Activated T-cell treated with anti-CD3 and anti-CD28 coated beads, Interleukin-2, amount 50 U/mL, for 24 hours (primary cell): ENCODE measurements at places on chromosomes 1 and 21.

GRCh38 chr1:240415532-240415931 lies 196.4 kb downstream of the GREM2 start:
- no peak for DNase-seq

DNA sequence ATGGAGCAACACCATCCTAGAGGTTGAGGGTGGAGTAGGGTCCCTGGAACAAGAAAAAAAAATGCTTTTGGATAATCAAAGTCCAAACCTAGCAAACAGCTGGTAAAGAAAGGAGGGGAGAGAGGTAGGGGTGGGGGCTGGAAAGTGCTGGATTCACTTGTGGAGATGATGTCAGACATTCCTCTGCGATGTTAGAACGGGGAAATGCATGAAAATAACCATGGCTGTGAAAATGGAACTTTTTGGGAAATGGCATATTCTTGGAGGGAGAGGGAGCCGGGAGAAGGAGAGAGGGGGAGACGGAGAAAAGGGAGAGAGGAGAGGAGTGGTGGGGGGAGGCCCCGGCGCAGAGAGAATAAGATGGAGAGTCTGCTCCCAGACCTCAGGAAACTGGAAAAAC lies 53.6 kb downstream of the OLFML2B start:
- no peak for DNase-seq

DNA sequence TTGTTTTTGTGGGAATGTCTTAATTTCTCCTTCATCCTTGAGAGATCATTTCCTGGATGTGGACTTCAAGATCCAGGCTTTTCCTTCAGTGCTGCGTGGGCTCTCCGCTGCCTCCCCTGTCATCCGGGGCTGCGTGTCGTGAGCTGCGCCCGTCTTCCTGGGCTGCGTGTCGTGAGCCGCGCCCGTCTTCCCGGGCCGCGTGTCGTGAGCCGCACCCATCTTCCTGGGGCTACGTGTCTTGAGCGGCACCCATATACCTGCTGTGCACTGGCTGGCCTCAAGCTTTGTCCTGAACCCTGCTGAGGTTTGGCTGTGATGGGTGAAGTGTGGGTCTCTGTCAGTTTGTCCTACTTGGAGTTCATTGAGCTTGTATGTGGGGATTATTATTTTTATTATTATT lies 55.1 kb downstream of the PCNT start:
- no peak for DNase-seq

- DNase-seq, result no peak
These were observed 185.4 kb downstream of the LYPLAL1 start for GRCh38 chr1:219359126-219359525.

DNA sequence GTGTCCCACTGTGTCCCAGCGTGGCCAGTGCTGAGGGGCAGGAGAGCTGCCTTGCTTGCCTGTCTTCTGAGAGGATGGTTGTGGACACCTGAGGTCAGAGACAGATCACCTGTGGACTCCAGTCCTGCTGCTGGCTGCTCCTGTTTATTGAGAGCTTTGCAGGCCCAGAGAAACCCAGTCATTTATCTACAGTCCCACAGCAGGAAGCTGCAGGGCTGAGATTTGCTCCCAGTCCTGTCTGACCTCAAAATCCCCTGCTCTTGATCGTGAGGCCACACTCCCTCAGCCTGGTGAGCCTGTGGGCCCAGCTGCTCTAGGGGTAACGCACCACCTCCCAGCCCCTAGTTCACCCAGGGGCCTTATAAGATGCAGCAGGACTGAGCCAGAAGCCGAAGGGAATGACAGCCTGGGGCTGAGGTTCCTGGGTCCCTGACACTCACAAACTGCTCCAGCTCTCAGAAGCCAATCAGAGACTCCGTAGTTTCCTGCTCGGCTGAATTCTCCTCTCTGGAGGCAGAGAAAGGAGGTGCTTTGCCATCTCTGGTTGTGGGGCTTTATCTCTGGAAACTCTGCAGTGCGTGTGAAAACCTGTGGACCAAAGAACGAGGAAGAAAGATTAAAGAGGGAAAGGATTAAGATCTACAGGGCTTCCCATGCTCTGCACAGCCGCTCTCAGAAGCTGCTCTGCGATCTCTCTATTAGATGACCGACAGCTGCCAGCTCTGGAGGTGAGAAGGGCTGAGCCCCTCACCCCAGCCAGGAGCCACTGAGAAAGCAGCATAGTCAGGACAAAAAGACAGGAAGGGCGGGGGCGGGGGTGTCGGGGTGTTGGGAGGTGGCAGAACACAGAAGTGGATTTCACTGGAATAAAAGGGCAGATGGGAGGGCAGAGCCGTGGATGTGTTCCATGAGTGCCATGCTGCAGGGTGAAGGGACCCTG lies 39.1 kb downstream of the UBIAD1 start:
- no peak for DNase-seq

GRCh38 chr1:176382163-176382562 lies 80.8 kb upstream of the PAPPA2 start:
- no peak for DNase-seq

DNA sequence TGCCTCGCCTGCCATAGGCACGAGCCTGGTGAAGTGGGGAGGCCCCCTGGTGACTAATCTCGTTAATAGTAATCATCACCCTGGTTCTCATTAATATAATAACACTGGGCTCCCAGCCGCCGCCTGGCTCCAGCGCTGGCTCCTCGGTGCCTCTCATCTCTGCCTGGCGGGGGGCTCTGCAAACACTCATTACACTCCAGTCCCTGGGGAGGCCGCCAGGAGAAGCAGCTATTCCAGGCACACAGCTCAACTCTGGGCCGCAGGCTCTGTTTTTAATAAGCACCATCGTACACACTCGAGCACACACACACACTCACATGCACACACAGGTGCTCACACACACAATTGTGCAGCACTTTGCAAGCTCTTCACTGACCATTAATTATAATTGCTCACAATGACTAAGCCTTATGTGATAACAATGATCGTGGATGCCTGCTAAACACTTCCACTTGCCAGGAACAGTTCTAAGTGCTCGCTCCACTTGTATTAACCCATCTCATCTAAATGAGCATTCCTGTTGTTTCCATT lies 52.2 kb downstream of the SDC3 start:
- no peak for DNase-seq

- no peak for DNase-seq
These were observed 54.4 kb downstream of the NR5A2 start for GRCh38 chr1:200081969-200082245.

DNA sequence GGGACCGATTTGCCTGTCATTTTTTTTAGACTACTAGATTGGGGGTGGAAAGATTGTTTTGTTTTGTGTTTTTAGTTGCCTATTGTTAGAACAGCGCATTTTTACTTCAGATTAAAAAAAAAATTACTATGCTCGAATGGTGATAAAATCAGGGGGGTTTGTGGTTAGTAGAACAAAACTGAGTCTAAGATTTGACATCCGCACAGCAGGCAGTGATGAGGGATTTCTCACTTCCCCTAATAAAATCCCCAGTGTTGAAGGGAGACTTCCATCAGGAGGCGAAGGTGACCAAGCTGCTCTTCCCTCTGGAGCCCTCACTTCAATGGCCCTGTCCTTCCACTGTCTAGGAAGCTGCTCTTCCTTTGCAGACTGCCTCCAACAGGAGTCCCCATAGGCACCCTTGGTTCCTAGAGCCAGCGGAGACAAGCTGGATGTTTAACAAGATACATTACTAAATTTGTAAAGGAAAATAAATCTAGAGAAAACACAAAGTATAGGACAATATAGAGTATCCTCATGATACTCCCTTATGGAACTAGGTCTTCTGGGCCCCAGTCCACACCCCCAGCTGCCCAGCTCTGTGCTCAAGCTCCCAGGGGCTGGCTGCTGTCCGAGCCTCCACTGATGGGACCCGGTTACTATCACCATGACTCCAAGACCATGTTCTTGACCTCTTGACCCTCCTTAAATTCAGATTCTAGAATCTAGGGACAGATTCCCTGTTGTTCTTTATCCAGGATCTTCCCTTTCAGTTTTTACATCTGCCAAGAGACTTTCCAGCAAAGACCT lies 31.0 kb downstream of the TENT5C start:
- no peak for DNase-seq

GRCh38 chr1:25018943-25019336 lies 88.9 kb upstream of the RUNX3 start:
- no peak for DNase-seq

GRCh38 chr21:38322311-38322950 lies 65.6 kb downstream of the KCNJ15 start:
- DNase-seq, result no peak

DNA sequence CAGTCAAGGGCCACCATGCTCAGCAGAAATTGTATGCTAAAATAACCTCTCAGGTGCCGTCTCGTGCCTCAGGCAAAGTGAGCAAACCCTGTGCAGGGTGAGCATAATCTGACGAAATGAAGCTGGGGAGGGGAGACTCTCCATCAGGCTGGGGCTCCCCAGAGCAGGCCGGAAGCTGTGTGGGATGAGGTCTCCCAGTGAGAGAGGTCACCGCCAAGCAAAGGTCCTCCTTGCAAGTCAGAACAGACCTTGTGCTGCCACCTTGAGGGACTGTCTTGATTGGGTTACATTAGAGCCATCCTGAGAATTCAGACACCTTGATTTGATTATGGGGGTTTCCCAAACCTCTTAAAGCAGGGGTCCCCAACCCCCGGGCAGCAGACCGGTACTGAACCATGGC lies 64.2 kb downstream of the ZNF684 start:
- DNase-seq, result no peak

- peak; percentile 94 for DNase-seq
These were observed at the start of gene RUNX3 for GRCh38 chr1:24930260-24931145. Gene RUNX3 (minus strand): TSS chr1:24930276. CDS start chr1:24929868, 408 bp downstream.

DNA sequence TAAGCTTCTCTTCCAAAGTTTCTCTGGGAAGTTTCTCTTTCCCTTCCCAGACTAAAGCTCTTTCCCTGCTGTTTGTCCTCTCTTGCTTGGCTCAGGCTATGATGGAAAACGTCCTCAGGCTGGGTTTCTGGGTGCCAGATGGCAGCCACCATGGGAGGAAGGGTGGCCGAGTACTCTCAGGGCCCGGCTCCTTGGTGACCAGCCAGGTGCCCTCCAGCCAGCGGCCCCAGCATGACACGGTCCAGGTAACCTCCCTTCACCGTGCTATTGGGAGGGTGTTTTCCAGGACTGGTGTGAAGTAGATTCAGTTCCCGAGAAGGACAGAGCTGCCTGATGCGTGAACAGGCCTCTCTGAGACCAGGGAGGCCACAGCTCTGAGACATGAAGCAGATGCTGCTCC lies 60.3 kb downstream of the KIF26B start:
- DNase-seq, result no peak

GRCh38 chr1:1976031-1976430 lies 27.6 kb downstream of the CFAP74 start:
- no peak for DNase-seq

DNA sequence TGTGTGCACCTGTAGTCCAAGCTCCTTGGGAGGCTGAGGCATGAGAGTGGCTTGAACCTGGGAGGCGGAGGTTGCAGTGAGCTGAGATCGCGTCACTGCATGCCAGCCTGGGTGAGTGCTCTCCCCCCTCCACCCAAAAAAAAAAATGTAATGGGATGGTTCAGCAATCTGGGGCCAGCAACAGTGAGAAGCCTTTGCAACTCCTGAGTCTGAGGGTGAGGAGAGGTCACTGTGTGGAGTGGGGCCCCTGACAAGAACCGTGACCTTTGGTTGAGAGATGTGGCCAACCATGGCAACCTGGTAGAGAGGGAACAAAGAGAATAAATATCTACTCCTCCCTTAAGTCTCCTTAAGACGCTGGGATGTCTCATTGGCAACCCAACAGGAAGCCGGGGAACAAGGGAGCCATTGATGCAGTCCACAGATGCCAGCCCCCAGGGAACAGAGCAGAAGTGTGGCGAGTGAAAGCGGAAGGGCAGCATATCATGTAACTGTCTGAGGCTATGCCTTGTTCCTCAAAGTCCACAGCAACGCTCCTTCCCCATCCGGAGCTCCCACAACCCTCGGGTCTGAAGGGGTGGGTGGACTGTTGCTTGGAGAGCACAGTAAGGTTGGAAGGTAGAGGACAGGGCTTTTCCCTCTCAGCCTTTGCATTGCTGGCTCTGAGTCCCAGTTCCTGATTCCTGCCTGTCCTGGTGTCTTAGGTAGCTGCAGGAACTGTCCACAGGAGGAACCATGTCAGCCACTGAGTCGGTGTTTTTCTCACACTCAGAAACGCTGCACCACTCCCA lies 8.3 kb downstream of the TRNP1 start:
- no peak for DNase-seq

DNA sequence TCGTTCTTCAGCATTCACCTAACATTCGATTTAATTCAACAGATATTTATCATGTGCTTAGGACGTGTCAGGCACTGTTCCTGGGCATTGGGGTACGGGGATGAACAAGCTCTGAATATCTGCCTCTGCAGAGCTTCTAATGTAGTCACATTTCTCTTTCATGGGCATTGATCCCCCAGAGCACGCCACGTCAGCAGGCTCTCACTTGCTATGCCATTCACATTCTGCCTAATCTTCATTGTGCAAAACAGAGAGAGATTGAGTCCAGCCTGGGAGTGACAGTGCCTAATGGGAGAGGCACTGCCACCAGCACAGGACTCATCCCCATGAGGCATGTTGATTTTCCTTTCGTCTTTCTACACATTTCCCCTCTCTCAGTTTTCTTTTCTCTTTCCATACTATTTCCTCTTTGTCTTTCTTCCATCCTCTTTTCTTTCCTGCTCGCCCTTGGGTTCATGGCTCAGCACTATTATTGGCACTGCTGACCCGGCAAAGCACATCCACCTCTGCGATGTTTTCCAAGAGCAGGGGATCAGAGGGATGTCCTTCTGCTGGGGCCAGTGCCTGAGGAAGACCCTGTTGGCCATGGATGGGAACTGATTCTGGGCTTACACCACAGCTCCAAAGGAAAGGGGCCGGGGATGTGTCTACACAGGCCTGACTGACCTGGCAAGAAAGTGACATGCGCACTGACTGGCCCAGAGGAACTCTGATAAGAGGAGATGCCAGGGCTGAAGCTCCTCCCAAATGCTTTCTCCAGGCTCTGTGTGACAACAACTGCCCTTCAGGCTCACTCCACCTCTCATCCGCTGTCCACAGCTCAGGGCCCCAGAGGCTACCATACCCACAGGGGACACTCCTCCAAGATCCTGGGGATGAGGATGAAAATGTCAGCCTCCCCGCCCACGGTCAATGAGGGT lies 195.9 kb downstream of the TOMM20 start:
- peak; percentile 36 for DNase-seq

- DNase-seq, result no peak
These were observed 37.7 kb upstream of the DDAH1 start for GRCh38 chr1:85502625-85503083.

GRCh38 chr1:8816831-8817411 lies 519 bp downstream of the RERE start:
- DNase-seq, result peak; percentile 61

DNA sequence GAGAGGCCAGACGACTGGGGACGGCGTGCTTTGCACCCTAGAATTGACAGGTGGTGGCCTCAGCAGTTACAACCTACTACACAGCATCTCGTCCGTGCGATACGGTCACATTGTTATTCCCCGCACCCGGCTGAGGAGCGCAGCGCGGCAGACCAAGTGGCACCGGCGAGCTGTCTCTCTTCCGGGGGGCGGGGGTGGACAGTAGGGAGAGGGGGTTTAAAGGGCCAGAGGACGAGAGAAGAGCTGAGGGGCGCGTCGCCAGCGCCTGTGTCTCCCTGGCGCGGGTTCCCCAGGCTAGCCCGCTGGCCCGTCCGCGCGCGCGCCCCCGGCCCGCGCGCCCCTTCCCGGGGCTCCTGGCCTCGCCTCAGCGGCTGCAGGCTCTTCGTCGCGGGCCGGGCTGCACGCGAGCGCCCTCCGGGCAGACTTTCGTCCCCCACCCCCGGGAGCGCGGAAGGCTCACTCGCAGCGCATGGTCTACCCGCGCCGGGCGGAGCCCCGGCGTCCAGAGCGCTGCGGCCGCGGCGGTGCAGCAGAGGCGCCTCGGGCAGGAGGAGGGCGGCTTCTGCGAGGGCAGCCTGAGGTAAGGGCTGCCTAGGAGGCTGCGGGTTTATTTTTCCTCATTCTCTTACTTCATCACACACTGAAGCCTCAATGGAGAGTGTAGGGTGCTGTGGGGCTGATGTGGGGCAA lies at the start of gene PDE4B:
Gene PDE4B (plus strand): TSS at position 227 of the 690 bp plus-strand sequence.
- no peak for DNase-seq
